ENCODE measurements at places on chromosomes 7 and 10.
A peak's percentile ranks its signal among the peaks of the same experiment; 100 is the strongest.

DNA sequence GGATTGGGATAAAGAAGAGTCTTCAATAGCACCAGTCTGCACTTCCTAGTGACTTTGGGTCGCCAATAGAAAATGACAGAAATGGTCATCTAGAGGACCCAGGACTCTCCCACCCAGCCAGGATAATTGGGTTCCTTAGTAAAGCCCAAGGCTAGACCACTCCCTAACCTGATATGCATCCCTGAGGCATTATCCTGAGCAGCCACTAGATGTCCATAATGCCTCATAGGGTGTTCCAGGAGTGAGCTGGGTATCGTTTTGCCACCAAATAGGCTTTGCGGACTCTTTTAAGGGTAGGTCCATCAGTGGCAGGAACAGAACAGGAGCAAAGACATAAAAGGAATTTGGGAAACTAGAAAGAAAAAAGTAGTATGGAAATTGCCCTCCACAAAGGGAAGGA, 4.5 kb upstream of the LRRC4 start:
- DNase-seq = peak; percentile 82

- DNase-seq = no peak
These were observed 89.1 kb downstream of the CDK6 start for GRCh38 chr7:92747041-92747835.

- DNase-seq = no peak
These were observed 28.5 kb downstream of the CHAT start for GRCh38 chr10:49642311-49642710.

DNA sequence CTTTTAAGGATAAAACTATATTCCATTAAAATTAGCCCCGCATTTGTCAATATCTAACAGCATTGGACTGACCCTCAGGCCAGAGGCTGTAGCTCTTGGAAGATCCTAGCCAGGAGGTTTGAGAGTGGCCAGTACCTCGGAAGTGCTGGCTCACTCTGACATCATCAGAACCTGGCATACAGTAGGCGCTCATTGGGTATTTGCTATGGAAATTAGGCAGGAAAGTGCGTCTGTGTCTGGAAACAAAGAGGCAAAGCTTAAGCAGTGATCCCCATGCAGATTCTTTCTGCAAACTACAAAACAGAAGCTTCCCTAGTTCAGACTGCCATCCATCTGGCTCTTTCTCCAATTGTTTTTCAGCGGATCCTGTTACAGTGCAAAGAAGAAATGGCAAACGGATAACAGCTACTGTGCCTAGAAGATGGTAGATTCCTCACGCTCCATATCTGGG, 1.7 kb upstream of the PRKCQ start:
- no peak for DNase-seq

DNA sequence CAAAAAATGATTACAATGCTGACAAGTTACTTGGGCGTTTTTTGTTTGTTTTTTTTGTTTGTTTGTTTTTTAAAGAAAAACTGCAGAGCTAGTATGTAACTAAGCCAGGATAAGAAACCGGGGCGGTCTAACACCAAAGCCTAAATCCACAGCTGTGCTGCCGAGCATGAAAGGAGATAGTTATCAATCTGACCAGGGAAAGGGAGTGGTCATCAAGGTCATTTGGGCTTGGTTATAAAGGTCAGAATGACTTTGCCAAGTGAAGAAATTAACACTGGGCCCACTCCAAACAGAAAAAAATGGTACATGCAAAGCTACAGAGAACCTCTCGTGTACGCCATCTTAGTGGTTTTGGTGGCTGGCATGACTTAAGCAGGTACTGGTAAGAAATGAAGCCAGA, 104.7 kb downstream of the SRPK2 start:
- DNase-seq = no peak

DNA sequence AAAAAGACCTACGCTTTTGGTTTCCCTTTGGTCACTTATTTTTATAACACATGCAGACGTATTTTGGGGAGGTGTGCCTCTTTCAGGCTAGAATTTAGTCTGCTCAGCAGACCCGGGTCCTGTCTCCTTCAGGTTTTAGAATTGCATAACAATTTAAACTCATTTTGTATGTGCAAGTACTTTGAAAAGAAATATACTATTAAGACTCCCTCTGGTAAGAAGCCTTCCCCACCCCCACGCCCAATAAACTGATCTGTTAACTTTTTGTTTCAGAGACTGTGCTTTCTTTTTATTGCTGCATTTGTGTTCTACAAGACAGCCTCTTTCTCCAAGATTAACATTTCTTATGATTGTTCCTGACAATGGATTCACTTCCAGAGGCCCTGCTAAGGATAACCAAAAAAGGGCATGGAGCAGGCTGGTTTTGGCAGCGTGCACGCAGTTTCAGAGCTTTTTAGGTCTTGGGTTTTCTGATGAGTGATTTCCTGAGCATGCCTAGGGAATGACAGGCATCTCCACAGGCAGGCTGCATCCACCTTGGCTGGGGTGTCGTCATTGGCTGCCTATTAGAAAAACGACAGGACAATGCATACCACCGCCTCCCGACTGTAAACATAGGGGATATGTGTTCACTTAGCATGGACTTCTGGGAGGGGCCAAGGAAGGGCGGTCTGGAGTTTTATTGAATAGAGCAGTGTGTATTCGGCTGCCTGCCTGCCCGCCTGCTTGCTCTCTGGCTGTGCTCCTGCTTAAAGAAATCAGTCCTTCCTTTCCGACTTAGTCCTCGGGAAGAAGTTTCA, at the start of gene CALD1:
CALD1 (plus strand) TSS at position 694 of the 800 bp plus-strand sequence. CDS start 88,100 bp downstream, outside the sequence.
- peak; percentile 79 for DNase-seq

- no peak for DNase-seq
These were observed 27.2 kb upstream of the PLEKHA1 start for GRCh38 chr10:122347170-122347841.

DNA sequence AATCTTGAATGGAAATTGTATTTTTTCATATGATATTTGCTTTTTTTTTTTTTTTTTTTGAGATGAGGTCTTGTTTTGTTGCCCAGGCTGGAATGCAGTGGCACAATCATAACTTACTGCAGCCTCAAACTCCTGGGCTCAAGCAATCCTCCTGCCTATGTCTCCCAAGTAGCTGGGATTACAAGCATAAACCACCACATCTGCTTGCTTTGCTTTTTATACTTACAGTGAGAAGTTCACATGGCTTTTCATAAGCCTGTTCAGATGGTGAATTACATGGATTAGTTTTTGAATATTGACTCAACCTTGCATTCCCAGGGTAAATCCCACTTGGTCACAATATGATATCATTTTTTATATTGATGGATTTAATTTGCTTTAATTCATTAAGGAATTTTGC, 22.0 kb downstream of the LRRD1 start:
- DNase-seq = no peak

DNA sequence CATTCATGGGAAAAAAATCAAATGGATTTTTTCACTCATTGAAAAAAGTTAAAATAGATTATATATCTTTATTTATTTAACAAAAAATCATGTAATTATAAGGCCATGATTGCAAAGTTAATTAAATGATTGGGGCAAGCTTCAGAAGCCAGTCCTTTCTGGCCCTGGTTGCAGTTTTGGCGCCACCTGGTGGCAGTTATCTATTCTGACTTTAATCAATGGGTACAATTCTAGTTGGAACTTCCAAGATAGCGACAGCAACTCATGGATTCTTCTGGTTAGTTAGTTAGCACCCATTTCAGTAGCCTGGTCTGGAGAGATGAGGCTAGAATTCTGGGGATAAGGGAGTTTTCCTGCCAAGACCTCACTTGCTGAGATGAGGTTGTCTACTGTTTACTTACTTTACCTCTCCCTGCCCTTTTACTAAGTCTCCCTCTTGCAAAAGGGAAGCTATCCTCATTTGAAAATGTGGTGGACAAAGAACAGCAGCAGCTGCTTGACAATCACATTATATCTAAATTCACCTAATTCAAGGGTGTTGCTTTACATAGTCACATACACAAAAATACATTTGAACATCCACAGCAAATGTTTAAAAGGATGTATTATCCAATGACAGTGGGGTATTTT, 42.3 kb downstream of the NOC3L start:
- DNase-seq = peak; percentile 63

DNA sequence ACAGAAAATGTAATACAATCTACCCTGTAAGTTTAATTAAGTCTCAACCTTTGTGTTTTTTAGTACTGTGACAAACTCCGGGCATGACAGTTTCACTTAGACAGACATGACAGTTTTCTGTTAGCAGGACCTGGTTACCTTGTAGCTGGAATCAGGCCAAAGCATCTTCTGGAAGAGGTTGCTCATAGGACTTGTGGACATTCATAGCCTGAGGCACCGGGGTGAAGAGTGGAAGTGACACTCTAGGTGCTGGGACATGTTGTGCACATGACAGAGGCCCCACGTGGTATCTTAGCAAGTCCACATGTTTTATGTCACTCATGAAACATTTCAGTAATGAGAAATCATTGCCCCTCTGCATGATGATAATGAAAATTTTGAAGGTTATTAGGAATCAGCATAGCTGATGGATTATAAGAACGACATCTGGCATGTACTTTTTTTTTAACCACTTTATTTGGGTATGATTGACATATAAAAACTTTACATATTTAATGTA, 441.4 kb downstream of the CNTNAP2 start:
- no peak for DNase-seq

Data from cerebellar cortex (tissue), 1 donor.